Right renal pelvis (tissue), 4 donors: ENCODE measurements at places on chromosomes 4 and X. TPM values are rescaled to one million over a fixed set of nuclear protein-coding genes. Genes with fewer than 3 reads are reported as not detected.

BEND2 gene
- polyA plus RNA-seq = 0.04 TPM

GRCh38 chr4:109722357-109722756 is 7.5 kb downstream of the PLA2G12A start:
- DNase-seq = no peak

- no peak for DNase-seq
Measured at GRCh38 chr4:137676357-137676998, 144.2 kb upstream of the PCDH18 start.

DNA sequence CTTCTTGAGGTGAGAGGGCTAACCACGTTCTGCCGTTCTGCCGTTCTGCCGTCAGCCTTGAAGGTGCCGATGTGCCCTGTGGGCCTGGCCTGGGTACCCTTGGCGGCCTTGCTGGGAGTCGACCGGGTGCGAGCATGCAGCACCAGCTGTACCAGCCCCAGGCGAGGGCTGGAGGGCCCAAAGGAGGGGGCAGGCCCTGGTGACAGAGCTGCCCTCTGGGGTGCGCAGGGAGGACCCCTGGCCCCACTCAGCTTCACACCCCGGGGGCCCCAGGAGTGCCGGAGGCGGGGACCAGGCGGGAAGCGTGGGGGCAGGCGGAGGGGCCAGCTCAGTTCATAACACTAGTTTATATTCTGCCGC is 22.1 kb downstream of the UVSSA start:
- no peak for DNase-seq

DNA sequence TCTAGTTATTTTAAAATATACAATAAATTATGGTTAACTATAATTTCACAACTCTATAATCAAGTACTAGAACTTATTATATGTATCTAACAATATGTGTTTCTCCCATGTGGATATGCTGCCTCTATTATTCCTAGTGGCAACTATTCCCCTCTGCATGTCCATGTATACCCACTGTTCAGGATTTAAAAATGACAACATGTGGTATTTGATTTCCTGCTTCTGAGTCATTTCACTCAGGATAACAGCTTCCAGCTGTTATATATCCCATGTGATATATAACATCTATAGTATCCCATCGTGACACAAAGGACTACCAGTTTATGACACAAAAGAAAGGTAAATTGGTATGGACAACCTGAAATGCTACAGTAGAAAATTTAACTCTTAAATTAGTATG is 167.4 kb upstream of the TACR3 start:
- DNase-seq = no peak

- no peak for DNase-seq
Measured at GRCh38 chr4:55303760-55304165, 42.3 kb upstream of the SRD5A3 start.

DNA sequence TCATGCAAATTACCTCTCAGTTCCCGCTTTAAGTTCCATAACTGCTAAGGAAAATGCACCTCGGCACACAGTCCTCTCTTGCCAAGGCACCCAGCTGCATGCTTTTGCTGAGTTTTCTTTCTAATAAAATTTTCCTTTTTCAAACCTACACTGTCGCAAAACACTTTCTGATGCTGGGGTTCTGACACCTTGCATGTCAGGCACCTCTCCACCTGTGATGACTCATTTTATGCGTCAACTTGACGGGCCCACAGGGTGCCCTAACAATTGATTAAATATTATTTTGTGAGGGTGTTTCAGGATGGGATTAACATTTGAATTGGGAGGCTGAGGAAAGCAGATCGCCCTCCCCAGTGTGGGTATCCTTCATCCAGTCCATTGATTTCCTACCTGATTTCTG is 291.0 kb upstream of the STS start:
- no peak for DNase-seq

- peak; percentile 65 for DNase-seq
Measured at GRCh38 chr4:120007191-120007871, 59.3 kb downstream of the MAD2L1 start.
